ENCODE measurements at places on chromosomes 2 and 18. TPM values are rescaled to one million over a fixed set of nuclear protein-coding genes. Genes with fewer than 3 reads are reported as not detected.

REG1A gene
- total RNA-seq, result not detected

GRCh38 chr2:173026479-173026878, 49.2 kb upstream of the MAP3K20 start:
- no peaks in the 10 kb centered on the region for H3K36me3 ChIP-seq
- H3K4me3 ChIP-seq, result no peak overlapping the region
- H3K4me1 ChIP-seq, result peaks cover 14% of the 10 kb centered on the region
- no peaks in the 10 kb centered on the region for H3K27me3 ChIP-seq
- H3K27ac ChIP-seq, result no peak overlapping the region

- DNase-seq, result no peak
- no peak overlapping the region for H3K4me3 ChIP-seq
- no peaks in the 10 kb centered on the region for H3K27me3 ChIP-seq
- H3K27ac ChIP-seq, result no peak overlapping the region
- H3K36me3 ChIP-seq, result no peaks in the 10 kb centered on the region
- H3K4me1 ChIP-seq, result peaks cover 4% of the 10 kb centered on the region
These were observed 69.8 kb downstream of the NDUFA10 start for GRCh38 chr2:239955087-239955988.

DNA sequence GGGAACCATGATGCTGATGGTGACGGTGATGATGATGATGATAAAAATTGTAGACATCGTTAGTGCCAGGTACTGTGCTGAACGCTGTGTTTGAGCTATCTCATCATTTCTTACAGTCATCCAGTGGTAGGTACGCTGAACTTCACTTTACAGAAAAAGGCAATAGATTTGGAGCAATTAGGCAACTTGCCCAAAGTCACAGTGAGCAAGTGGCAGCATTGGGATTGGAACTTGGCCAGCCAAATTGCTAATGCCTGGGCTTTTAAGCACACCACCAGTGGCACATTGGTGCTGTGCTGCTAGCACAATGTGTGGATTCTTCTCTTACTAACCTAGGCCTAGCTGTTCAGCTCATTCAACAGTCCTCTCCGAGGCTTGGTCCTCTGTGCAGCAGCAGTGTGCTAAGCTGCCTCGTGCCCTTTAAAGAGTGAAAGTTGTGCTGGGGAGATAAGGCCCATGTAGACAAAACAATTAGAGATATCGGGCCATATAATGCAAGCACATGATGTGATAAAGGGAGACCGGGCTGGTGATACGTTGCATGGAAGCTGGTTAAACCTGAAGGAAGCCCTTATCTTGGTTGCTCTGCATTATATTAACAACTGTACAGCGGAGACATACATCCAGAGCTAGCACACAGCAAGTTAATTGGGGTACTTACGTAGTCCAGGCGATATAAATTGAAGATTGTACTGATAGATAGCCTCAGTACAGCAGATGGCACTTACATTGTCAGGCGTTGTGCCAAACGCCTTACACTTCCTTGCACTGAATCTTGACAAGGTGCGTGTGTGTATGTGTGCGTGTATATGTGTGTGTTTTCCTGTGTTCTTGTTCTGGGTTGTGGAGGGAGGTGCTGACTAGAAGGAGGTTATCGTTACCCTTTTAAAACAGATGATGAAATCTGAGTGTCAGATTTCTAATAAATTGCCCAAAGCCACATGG, 28.4 kb downstream of the HK2 start:
- no peaks in the 10 kb centered on the region for H3K4me1 ChIP-seq
- H3K27ac ChIP-seq, result no peak overlapping the region
- no peaks in the 10 kb centered on the region for H3K36me3 ChIP-seq
- no peak overlapping the region for H3K4me3 ChIP-seq
- H3K27me3 ChIP-seq, result no peaks in the 10 kb centered on the region
- no peak for DNase-seq

DNA sequence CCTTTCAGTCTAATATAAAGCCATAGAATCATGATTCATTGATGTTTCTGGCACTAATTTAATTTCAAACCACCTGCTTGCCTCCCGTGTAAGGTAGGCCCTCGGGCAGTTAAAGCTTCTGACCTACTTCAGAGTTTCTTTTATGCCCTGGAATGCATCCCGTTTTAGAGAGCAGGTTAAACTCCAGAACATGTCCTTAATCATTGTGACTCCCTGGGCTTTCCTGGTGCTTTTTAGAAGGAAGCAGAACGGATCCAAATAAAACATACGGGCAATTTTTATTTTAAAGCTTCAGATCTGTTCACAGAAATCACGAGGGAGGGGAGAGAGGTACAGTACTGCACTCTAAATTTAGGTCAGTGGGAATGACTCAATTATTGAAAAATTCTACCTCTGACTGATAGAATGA, 134.8 kb downstream of the GCA start:
- no peak overlapping the region for H3K4me3 ChIP-seq
- no peaks in the 10 kb centered on the region for H3K27me3 ChIP-seq
- H3K27ac ChIP-seq, result no peak overlapping the region
- no peak for DNase-seq

GRCh38 chr2:184004289-184004947, 593.9 kb upstream of the ZNF804A start:
- no peak overlapping the region for H3K4me3 ChIP-seq
- H3K4me1 ChIP-seq, result peaks cover 31% of the 10 kb centered on the region
- DNase-seq, result no peak
- peak overlapping the region; percentile 54 for H3K27ac ChIP-seq

DNA sequence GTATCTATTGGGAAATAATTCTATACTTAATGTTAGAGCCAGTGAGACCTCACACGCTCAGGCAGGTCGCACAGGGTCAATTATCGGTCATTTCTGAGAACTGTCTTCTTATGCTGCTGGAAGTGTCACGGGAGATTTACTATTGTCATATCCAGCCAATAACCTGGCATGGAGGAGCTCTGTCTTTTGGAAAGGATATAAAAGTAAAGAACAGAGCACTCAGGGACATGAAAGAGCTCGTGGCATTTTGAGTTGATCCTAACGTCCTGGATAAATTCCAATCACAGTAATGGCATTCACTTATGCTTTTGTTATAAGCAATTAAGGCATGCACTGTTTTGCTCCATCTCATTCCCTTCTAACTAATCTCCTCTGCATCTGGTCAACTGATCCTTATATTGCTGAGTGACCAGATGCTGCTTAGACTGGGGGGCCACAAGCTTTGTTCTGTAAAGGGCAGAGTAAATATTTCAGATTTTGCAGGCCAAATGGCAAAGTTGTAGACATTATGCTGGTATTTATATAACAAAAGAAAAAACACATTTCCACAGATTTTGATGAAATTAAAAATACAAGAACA, 453.5 kb upstream of the SMIM21 start:
- no peaks in the 10 kb centered on the region for H3K27me3 ChIP-seq
- H3K4me1 ChIP-seq, result no peaks in the 10 kb centered on the region
- H3K36me3 ChIP-seq, result no peaks in the 10 kb centered on the region
- no peak overlapping the region for H3K27ac ChIP-seq

Data from thyroid gland (tissue), 4 donors.